NCI-H1694 treated with DMSO at 0.1 percent for 48 hours (cell line): ENCODE measurements at places on chromosomes 6 and 20.

- DNase-seq, result peak; percentile 25
These were observed 264.0 kb downstream of the LAMA2 start for GRCh38 chr6:129146902-129147301.

GRCh38 chr6:156347656-156348055, 429.5 kb upstream of the ARID1B start:
- DNase-seq, result no peak

- no peak for DNase-seq
These were observed 22.8 kb upstream of the CST1 start for GRCh38 chr20:23773579-23773978.

DNA sequence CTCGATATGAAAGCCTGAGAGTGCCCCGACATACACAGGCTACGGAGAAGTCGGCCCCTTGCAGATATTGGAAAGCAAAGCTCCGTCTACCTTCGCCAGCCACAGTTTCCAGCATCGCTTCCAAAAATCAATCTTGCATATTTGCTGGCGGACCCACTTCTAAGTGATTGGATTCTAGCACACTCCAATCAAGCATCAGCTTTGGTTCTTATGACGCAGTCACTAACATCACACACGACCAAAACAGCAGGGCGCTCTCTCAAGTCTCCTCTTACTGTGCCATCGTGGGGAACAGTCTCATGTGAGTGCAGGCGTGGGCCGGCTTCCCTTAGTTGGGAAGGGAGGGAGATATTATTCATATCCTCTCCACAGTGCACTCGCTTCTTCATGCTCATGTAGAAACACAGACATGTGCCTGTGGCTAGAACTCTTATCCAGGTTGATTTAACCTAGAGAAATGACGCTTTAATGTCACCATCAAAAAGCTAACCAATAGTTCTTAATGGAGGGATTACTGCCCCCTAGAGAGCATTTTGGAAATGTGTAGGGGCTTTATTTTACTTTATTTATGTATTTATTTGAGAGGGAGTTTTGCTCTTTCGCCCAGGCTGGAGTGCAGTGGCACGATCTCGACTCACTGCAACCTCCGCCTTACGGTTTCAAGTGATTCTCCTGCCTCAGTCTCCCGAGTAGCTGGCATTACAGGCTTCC, 229.8 kb downstream of the SOD2 start:
- DNase-seq, result no peak

DNA sequence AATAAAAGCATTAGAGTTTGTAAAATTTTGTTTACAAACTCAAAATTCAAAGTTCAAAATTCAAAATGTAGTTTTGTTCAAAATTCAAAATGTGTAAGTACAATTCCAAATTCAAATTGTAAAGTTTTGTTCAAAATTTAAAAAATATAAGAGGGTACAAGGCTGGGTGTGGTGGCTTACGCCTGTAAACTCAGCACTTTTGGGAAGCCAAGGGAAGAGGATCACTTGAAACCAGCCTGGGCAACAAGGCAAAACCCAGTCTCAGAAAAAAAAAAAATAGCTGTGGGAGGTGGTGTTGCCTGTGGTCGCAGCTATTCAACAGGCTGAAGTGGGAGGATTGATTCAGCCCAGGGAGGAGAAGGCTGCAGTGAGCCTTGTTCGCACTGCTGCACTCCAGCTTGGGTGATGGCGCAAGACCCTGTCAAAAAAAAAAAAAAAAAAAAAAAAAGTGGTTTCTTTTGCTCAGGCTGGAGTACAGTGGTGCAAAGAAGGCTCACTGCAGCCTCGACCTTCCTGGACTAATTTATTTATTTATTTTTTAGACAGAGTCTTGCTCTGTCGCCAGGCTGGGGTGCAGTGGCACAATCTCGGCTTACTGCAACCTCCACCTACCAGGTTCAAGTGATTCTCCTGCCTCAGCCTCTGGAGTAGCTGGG, 5.4 kb upstream of the ZBTB12 start:
- no peak for DNase-seq
